ENCODE measurements at places on chromosomes 1 and 21. TPM values are rescaled to one million over a fixed set of nuclear protein-coding genes. Genes with fewer than 3 reads are reported as not detected.

TFF1 gene
- not detected for polyA plus RNA-seq

GUCA2B gene
- polyA plus RNA-seq = not detected

ASCL5 gene
- polyA plus RNA-seq = 0.11 TPM

PODN gene
- polyA plus RNA-seq = 2.9 TPM

DNA sequence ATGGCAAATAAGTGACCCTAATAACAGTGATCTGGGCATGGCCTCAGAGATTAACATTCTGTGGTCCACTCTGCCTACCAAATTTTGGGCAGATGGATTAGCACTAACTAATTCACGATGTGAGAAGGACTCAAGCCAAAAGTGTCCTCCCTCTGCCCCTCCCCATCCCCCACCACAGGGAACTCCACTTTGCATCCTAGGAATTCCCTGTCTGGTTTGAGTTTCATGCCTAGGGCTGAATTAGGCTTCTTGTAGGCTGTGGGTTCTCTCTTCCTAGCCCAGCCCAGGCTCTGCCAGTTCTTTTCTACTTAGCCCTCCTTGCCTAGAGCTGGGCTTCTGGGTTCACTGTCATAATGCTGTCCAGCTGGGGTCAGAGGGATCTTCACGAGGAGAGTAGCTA lies 64.1 kb downstream of the ATP2B4 start:
- no peak for DNase-seq

GRCh38 chr1:173222149-173223030 lies 15.3 kb upstream of the TNFSF4 start:
- DNase-seq = no peak

GRCh38 chr21:35394049-35394448 lies 344.9 kb upstream of the RUNX1 start:
- DNase-seq = no peak

DNA sequence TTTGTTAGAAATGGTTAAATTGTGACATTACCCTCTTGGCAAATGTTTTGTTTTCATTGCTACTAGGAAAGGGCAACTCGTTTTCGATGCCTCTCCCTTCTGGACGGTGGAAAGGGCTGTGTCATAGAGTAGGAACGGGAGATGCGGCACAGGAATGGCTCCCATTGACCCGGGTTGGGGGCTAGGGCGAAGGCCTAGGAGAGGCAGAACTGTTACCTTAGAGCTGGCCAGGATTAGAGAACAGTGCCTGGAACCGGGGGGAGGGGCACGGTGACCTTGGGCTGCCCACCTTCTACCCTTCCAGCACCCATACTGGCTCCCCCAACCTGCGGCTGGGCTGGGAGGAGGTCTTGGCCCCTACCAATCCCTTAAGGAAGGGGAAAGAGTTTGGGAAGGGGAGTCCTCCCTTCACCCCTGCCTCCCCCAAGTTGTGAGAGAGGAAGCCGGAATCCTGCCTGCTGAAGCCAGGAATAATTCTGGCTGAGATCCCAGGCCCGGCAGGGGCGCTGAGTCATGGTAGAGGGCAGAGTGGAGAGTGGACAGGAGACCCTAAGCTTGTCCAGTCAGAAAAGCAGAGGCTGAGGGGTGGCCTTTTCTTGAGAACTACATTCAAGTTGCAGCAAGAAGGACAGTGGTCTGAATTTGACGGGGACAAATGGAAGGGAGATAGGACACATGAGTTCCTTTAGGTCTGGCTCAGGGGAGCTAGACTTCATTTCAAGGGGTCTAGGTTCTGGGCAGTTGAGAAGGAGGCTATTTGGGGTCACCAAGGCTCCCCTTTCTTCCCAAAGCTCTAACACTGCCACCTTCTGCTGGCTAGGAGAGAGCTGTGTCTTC lies 8.2 kb downstream of the LMNA start:
- DNase-seq = no peak

DNA sequence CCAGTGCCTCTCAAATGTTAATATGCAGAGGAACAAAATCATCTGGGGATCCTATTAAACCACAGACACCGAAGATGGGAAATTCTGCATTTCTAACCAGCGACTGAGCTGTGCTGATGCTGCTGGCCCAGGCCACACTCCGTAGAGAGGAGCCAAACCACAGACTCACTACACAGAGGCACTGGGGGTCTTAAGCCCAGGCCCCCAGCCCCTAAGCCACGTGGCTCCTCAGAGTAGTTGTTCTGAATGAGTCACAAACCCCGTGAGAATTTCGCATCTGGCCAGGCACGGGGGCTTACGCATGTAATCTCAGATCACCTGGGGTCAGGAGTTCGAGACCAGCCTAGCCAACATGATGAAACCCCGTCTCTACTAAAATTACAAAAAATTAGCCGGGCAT lies 2.8 kb upstream of the CELA2A start:
- DNase-seq = no peak

- DNase-seq = no peak
These were observed 11.4 kb downstream of the AKNAD1 start for GRCh38 chr1:108845446-108845845.

- no peak for DNase-seq
These were observed 34.1 kb downstream of the TRIT1 start for GRCh38 chr1:39849203-39849602.

Measured in immature natural killer cell (primary cell).